ENCODE measurements at places on chromosomes 4 and X.

GRCh38 chr4:88064410-88064809 is 57.0 kb downstream of the PKD2 start:
- no peak for DNase-seq

DNA sequence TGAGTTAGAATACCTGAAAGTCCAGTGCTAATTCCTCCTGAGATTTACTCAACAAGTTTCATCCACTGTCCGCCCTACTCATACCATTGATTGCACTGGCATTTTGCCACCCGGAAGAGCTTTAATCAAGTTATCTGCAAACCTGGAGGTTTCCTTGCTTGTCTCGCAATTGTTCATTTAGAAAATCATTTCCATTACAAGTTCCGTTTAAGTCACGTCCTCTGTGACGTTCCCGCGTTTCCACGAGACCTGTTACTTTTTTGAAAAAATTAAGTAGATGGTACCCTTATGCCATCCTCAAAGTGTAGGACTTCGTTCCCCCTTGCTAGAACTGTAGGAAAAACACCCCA is 761 bp upstream of the FRYL start:
- DNase-seq, result peak; percentile 25

GRCh38 chr4:6502147-6502546 is 29.7 kb upstream of the PPP2R2C start:
- DNase-seq, result no peak

- peak; percentile 70 for DNase-seq
Measured at GRCh38 chr4:118835571-118836300, at the start of gene SEC24D. Gene SEC24D, minus strand, starts transcription at chr4:118836126. Its CDS starts 2,430 bp downstream, at chr4:118833696.

DNA sequence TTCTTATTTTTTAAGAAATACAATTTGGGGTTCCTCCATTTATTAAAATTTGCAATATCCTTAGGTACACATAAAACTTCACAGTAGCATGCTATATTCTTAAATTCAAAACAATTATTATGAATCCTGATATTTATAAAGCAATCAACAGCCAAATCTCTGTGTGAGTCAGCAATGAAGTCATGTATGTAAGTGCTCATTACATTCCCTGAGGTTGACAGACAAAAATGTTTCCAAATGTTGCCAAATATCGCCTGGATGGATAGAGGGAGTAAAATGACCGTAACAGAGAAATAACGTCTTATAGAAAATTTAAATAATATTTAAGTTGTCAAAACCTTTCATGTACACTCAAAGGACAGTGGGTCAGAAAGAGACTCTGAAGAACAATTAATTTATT is 220.0 kb downstream of the PCDH18 start:
- DNase-seq, result no peak

DNA sequence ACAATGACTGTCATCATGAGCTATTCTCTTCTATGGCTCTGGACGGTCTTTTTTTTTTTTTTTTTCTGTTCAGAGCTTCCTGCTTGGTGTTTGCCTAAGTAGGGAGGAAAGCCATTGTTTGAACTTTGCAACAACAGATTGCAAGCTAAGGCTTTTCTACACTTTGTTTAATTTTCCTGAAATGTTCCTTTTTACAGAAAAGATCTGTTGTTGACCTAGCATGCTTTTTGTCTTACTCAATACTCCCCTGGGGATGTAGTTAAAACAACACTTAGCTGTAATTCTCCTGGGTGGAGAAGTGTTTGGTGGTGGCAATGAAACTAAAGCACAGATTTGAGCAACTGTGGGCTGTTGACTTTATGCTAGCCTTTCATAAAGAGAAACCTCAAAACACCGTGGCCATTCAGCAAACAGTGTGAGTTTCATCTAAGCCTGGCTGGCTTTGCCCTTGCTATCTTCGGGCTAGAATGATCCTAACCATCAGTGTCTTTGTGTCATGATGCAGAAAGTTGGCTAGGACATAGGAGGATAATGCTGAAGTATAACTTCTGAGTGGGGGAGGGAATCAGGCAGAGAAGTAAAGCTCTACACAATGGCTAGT is 110.5 kb downstream of the ANXA3 start:
- DNase-seq, result no peak

Data from activated CD4-positive, alpha-beta T cell treated with anti-CD3 and anti-CD28 coated beads for 1 hour (primary cell).